CD8-positive, alpha-beta memory T cell (primary cell): ENCODE measurements at places on chromosomes 12 and 14.
A peak's percentile ranks its signal among the peaks of the same experiment; 100 is the strongest.

DNA sequence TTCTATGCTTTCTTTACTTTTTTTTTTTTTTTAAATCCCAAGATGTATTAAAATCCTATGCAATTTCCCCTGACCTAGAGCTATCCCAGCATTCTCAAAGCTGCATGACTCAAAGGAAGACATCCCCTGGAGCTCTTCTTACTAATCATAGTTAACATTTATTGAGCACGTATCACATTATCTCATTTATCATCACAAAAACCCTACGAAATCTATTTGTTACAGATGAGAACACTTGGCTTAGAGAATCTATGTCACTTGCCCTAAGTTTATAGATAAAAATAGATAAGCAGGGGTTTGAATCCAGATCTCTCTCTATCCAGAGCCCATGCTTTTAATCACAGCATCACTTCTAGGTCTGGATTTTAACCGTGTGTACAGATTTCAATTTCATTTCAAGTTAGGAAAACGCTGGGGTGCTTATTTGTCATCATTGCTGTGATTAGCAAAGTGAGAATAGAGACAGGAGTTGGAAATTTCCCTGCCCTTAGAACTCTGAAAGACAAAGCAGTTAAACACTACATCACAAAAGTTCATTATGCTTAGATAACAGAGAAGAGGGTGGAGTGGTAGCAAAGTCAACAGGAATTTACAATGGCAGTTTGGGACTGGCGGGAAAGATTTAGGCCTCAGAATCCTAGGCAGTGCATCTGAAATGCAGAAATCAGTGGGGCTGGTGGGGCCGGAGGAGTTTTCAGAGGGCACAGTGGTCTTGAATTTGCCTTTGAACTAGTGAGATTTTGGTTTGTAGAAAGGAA is 177.7 kb upstream of the FRMD6 start:
- DNase-seq, result no peak
- no peaks in the 10 kb centered on the region for H3K4me1 ChIP-seq
- H3K36me3 ChIP-seq, result no peaks in the 10 kb centered on the region

GRCh38 chr12:124608450-124608870 is 41.0 kb upstream of the NCOR2 start:
- DNase-seq, result no peak
- no peak overlapping the region for H3K27ac ChIP-seq
- H3K4me1 ChIP-seq, result peaks cover 30% of the 10 kb centered on the region
- H3K36me3 ChIP-seq, result no peaks in the 10 kb centered on the region

GRCh38 chr14:98692832-98693231 is 579.2 kb downstream of the BCL11B start:
- no peak overlapping the region for H3K27ac ChIP-seq
- no peak overlapping the region for H3K4me3 ChIP-seq
- H3K4me1 ChIP-seq, result no peaks in the 10 kb centered on the region
- DNase-seq, result no peak

DNA sequence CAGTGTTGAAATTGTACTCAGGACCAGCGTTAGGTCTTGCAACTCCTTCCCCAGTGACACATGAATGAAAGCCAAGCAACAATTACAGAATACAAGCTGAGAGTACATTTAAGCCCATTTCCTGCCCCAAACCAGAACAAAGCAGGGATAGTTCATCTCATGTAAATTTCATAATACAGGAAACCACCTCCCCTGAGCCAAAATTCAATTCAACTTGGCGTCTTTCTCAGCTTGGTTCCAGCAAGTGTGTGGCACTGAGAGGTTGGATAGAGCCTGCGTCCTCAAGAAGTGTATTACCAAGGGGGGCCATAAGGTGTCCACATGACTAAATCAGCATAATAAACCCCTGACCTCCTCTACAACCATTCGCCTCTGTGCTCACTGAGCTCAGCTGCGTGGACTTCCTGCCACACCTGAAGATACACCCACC is 278.9 kb upstream of the CRY1 start:
- H3K27ac ChIP-seq, result peak overlapping the region; percentile 5
- H3K36me3 ChIP-seq, result no peaks in the 10 kb centered on the region
- H3K4me3 ChIP-seq, result peak overlapping the region; percentile 28
- peaks cover 71% of the 10 kb centered on the region for H3K4me1 ChIP-seq
- peak; percentile 50 for DNase-seq

- H3K27me3 ChIP-seq, result no peaks in the 10 kb centered on the region
- H3K36me3 ChIP-seq, result no peaks in the 10 kb centered on the region
- no peak overlapping the region for H3K4me3 ChIP-seq
- no peak for DNase-seq
- H3K27ac ChIP-seq, result no peak overlapping the region
Measured at GRCh38 chr12:119620490-119620889, 26.9 kb downstream of the TMEM233 start.

GRCh38 chr12:76588881-76589565 is 29.5 kb upstream of the OSBPL8 start:
- H3K27me3 ChIP-seq, result no peaks in the 10 kb centered on the region
- H3K27ac ChIP-seq, result no peak overlapping the region
- DNase-seq, result no peak
- no peak overlapping the region for H3K4me3 ChIP-seq

- no peaks in the 10 kb centered on the region for H3K4me1 ChIP-seq
- H3K27me3 ChIP-seq, result no peaks in the 10 kb centered on the region
- DNase-seq, result no peak
- H3K4me3 ChIP-seq, result no peak overlapping the region
Measured at GRCh38 chr12:31471823-31472222, 119.1 kb downstream of the DENND5B start.

GRCh38 chr12:88391556-88391955 is 188.7 kb downstream of the KITLG start:
- DNase-seq, result no peak
- H3K4me1 ChIP-seq, result no peaks in the 10 kb centered on the region
- H3K27me3 ChIP-seq, result no peaks in the 10 kb centered on the region

DNA sequence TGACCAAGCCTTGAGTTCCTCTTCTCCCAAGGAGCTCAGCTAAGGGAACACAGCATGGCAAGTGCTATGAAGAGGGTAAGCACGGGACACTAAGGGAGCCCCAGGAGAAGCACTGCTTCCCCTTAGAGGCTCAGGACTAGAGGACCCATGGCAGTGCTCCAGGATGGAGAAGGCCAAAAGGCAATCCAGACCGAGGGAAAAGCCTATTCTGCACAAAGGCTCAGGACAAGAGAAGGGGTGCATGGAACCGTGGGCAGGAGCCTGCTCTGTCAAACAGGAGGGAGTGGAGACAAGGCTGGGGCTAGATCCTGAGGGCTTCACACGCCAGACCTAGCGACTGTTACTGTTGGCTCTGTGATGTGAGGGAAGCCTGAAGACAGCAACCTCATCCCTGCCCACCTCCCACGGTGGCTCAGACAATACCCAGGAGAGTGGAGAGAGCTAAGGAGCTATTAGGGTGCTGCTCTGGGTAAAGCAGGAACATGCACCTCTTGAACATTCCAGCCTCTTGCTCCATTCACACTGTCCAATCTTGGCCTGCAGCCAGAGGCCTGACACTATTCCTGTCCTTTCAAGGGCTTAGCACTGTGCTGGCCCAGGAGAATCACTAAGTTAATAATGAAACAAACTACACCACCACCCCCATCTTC is 24.2 kb downstream of the OTUB2 start:
- no peaks in the 10 kb centered on the region for H3K4me1 ChIP-seq
- H3K4me3 ChIP-seq, result no peak overlapping the region
- no peaks in the 10 kb centered on the region for H3K27me3 ChIP-seq
- peaks cover 83% of the 10 kb centered on the region for H3K36me3 ChIP-seq
- H3K27ac ChIP-seq, result no peak overlapping the region

- DNase-seq, result no peak
- H3K4me1 ChIP-seq, result peaks cover 41% of the 10 kb centered on the region
- H3K27ac ChIP-seq, result no peak overlapping the region
- H3K36me3 ChIP-seq, result no peaks in the 10 kb centered on the region
- no peak overlapping the region for H3K4me3 ChIP-seq
- H3K27me3 ChIP-seq, result no peaks in the 10 kb centered on the region
Measured at GRCh38 chr12:126768517-126768916, 1498.5 kb upstream of the TMEM132C start.

- H3K27me3 ChIP-seq, result no peaks in the 10 kb centered on the region
- DNase-seq, result no peak
- H3K36me3 ChIP-seq, result peaks cover under 1% of the 10 kb centered on the region
- peaks cover 19% of the 10 kb centered on the region for H3K4me1 ChIP-seq
- peak overlapping the region; percentile 8 for H3K4me3 ChIP-seq
Measured at GRCh38 chr14:58639842-58640484, 2.2 kb downstream of the DACT1 start.

GRCh38 chr14:34710744-34711143 is 3.6 kb downstream of the CFL2 start:
- H3K4me3 ChIP-seq, result no peak overlapping the region
- DNase-seq, result no peak
- H3K36me3 ChIP-seq, result no peaks in the 10 kb centered on the region
- peaks cover 6% of the 10 kb centered on the region for H3K4me1 ChIP-seq

DNA sequence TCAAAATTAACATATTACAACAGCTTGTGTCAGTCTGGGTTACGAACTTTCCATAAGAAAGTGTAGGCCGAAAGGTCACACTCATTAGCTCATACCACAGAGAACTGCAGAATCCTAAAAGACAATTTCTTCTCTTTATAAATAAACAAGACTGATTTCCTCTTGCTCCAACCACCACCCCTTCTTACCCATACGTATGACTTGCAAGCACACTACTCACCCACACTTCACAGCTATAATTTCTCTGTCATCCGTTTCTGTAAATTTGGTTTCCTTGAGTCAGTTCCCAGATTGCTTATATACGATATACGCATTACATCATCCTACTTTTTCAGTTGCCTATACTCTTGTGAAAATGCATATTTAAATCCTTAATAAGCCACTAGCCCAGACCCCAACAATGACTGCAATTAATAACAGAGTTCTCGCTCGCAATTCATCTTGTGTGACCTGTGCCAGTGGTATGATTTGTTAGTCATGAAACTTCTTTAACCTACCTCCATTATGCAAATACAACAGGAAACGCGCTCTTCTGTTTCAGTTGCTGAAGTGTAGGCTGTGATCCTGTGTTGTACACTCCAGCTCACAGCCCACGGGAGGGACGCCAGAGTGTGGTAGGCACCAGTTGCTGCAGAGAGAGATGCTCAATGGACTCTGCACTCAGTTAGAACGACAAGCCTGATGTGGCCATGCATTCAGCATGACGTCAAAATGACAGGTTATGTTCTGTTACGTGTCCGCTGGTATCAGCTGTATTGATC is 417.6 kb downstream of the PDZRN4 start:
- H3K27ac ChIP-seq, result no peak overlapping the region
- no peaks in the 10 kb centered on the region for H3K27me3 ChIP-seq
- H3K4me3 ChIP-seq, result no peak overlapping the region
- H3K4me1 ChIP-seq, result no peaks in the 10 kb centered on the region

GRCh38 chr12:95763809-95764253 is 26.7 kb downstream of the NTN4 start:
- no peaks in the 10 kb centered on the region for H3K4me1 ChIP-seq
- DNase-seq, result no peak
- H3K27ac ChIP-seq, result no peak overlapping the region
- no peak overlapping the region for H3K4me3 ChIP-seq
